ENCODE measurements at places on chromosomes 16 and 17. TPM values are rescaled to one million over a fixed set of nuclear protein-coding genes. Genes with fewer than 3 reads are reported as not detected.

GRCh38 chr17:47275245-47275984, 21.8 kb downstream of the ITGB3 start:
- peak; percentile 93 for DNase-seq

DNA sequence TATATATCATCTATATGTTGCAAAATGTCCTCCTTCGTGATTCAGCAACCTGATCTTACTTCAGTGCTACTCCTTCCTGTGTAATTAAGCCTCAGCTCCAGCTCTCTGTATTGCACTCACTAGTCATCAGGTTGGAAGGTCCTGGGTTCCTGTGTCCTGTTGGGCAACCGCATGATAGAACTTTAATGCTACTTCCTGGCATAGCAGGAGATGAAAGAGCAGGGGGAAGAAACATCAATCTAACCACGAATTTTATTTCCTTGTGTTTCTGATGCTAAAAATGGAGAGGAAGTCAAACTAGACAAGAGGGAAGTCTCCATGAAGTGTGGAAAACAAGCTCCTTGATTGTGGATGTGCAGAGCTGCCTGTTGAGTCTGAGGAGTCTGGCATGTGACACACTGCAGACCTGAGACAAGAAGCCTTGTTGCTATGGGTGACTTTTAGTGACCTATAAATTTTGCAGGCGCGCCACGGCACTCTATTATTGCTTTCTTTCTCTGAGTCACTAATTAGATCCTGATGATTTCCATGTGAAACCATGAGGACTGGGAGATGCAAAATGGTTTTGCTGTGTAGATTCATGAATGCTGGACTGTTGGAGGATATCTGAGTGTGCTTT, 25.6 kb downstream of the IGSF6 start:
- DNase-seq, result peak; percentile 83

DNA sequence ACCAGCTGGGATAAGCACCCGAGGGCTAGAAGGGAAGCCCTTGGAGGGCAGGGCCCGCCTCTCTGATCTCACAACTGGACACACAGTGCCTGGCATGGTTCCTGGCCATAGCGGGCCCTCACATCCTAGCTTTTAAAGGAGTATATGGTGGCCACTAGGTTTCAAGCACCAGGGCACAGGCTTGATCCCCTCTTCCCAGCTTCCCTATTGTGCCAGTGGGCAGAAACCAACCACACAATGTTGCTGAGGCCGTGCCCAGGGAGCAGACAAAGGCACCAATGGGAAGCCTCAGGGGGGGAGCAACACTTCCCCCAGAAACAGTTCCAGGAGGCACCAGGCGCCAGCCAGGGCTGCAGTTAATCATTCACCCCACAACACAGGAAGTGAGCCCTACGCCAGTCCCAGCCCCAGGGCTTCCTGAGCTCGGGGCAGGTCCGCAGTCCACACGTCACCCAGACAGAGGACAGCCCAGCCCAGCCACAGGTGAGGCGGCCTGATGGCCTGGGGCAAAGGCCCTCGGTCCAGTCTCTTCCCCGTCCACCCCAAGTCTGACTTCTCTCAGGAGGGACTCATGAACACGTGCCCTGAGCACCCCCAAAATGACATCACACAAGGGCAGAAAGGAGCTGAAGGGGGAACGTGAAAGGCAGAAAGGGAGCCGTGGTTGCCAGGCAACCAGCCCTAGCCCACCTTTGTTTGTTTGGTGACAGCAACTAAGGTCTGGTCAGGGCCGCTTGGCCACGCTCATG, 12.8 kb downstream of the SMIM5 start:
- DNase-seq, result peak; percentile 34

The TPSD1 gene
- not detected for polyA plus RNA-seq

DNA sequence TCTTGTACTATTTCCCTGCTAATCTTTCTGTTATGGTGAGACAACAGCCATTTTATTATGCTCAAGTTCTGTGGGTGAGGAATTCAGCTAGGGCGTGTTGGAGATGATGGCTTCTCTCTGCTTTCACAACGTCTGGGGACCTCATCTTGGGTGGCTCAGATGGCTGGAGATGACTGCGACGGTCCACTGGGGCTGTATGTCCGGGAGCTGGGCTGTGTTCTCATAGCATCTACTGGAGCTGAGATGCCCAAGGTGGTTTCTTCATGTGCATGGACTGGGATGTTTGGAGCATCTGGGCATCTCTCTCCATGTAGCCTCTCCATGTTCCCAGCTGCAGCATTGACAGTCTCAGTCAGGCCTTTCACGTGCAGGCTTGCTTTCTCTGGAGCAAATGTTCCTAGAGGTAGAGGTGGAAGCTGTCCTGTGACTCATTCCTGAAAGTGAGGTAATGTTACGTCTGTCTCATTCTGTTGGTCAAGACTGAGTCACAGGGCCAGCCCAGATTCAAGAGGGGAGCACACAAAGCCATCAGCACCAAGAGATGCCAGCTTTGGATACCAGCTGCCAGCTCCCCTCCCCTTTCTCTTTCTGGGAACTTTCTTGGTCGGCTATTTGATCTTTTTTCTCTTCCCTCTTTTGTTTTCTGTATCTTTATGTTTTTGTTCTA, 96.2 kb downstream of the RAP1GAP2 start:
- DNase-seq, result peak; percentile 24

GRCh38 chr17:46003907-46004748, 5.1 kb downstream of the STH start:
- peak; percentile 83 for DNase-seq

The KRT39 gene
- not detected for polyA plus RNA-seq

DNA sequence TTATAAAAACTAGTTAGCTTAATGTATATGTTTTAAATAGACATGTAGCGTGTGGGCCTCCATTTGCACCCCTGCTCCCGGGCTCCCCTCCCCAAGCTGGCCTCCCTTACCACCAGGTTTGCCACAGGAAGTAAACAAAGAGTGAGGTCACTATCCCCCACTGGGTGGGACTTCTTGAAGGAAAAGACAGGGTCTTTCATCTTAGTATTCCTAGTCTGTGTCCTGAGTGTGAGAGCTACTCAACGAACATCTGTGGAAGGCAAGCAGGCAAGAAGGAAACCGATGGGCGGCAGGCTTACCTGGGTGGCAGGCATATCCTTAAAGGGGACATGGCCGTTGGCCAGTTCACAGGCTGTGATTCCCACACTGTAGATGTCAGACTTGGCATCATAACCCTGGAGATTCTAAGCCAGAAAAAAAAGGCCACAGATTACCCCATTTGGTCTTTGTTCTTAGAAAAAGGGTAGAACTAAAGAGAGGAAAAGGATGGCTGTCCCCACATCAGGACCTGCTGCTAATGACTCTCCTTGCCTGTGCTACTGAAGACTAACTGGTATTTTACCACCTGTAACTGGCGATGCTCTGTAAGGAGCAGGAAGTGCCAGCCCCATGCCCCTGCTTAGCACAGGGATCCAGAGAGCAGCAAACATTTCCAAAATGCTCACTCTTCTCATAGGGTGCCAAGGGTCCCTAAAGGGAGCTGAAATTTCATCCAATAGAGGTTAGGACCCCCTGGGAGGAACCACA, 6.6 kb upstream of the LIMD2 start:
- DNase-seq, result no peak

DNA sequence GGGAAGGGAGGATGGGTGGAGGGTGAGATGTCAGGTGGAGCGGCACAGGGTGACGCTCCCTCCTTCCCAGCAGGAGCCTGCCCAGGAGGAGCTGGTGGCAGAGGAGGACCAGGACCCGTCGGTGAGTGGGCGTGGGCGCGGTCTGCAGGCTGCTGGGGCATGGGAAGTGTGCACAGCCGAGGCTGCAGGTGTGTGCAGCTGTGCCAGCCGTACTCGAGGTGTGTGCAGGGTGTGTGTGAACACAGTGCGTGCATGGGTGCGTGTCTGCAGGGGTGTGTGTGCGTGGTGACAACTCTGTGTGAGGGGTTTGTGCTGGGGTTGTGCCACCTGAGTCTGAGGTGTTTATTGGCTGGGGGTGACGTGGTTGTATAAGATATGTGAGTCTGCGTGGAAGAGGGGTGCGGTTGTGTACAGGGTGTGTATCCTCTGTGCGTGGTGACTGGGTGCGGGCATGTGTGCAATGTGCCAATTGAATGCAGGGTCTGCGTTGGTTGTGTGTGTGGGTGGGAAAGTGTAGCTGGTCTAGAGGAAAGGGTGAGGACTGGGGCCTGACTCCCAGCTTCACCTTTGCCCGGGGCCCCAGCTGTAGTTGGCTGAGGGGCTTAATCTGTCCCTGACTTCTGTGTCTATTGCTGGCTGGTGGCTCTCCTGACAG, 670 bp downstream of the TNFSF12 start:
- DNase-seq, result no peak

GRCh38 chr17:41548844-41549595, 20.9 kb upstream of the KRT19 start:
- DNase-seq, result peak; percentile 92

The CALB2 gene
- polyA plus RNA-seq, result 0.23 TPM

Data from SK-N-SH (cell line).